ENCODE measurements at places on chromosomes 7 and 10. TPM values are rescaled to one million over a fixed set of nuclear protein-coding genes. Genes with fewer than 3 reads are reported as not detected.

GRCh38 chr10:2023687-2024086 lies 286.4 kb upstream of the ADARB2 start:
- H3K27ac ChIP-seq = no peak overlapping the region
- no peak overlapping the region for H3K4me3 ChIP-seq
- no peaks in the 10 kb centered on the region for H3K4me1 ChIP-seq
- peaks cover 9% of the 10 kb centered on the region for H3K27me3 ChIP-seq
- no peak for DNase-seq

Gene TUBB8
- not detected for total RNA-seq

Gene GIMAP2
- total RNA-seq = 5.0 TPM

GRCh38 chr7:107321611-107322010 lies 148.2 kb upstream of the GPR22 start:
- H3K4me3 ChIP-seq = no peak overlapping the region
- no peak overlapping the region for H3K27ac ChIP-seq
- DNase-seq = no peak
- H3K36me3 ChIP-seq = peaks cover 19% of the 10 kb centered on the region
- H3K4me1 ChIP-seq = peaks cover 11% of the 10 kb centered on the region

DNA sequence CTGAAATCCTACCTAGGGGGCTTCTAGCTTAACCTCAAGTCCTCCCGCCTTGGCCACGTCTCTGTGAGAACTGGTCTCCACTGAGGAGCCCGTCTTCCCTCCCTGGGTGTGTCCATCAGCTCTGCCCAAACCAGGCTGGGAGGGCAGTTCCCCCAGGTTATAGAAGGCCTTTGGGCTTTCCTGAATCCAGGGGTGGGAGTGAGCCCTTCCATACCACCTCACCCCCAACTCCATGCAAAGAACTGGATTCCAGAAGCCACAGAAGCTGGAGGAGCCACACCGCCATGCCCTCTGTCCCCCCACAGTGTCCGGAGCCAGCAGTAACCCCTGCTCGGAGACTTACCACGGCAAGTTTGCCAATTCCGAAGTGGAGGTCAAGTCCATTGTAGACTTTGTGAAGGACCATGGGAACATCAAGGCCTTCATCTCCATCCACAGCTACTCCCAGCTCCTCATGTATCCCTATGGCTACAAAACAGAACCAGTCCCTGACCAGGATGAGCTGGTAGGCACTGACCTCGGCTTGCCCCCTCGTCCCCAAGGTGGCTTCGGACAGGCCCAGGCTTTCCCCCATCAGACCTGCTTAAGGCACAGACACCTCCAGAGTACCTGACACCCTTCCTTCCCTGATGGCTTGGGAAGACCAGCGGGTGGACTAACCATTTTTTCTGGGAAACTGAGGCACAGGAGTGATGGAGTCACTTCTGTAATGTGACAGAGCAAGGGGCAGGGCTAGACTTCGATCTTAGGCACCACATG lies 4.7 kb downstream of the CPA1 start:
- H3K27ac ChIP-seq = no peak overlapping the region
- no peaks in the 10 kb centered on the region for H3K36me3 ChIP-seq
- no peak overlapping the region for H3K4me3 ChIP-seq
- no peak for DNase-seq
- peaks cover 20% of the 10 kb centered on the region for H3K27me3 ChIP-seq
- H3K4me1 ChIP-seq = peaks cover 5% of the 10 kb centered on the region

DNA sequence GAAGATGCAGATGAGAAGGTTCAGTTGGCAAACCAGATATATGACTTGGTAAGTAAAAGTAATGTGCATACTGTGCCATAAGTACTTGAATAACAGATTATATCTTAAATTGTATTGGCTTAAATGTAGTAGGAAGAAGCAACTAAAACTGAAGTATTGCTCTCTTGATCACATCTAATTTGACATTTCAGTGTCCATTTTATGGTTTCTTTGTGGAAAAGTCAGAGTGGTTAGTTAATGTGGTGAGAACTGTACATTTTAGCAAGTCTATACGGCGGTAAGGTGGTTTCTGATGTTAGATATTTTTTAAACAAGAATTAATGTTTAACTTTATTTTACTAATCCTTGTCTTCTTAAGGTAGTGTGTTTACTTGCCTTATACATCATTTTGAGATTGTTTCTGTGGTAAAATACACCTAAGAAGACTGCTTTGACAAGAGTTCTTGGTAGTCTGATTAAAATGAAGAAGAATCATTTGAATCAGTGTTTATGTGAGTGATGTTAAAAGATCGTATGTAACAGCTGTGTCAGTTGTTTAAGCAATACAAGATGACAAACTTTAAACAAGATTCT lies 5.1 kb downstream of the ING3 start:
- no peak for DNase-seq
- peaks cover 62% of the 10 kb centered on the region for H3K36me3 ChIP-seq
- H3K27me3 ChIP-seq = no peaks in the 10 kb centered on the region
- no peak overlapping the region for H3K4me3 ChIP-seq
- no peak overlapping the region for H3K27ac ChIP-seq
- H3K4me1 ChIP-seq = peaks cover 38% of the 10 kb centered on the region

Gene GJD4
- total RNA-seq = not detected

GRCh38 chr7:46707973-46708372 lies 786.9 kb upstream of the IGFBP3 start:
- H3K27ac ChIP-seq = no peak overlapping the region
- no peaks in the 10 kb centered on the region for H3K4me1 ChIP-seq
- no peak for DNase-seq
- no peaks in the 10 kb centered on the region for H3K27me3 ChIP-seq

Gene PWWP2B
- total RNA-seq = 17.2 TPM

- no peak overlapping the region for H3K4me3 ChIP-seq
- peaks cover 56% of the 10 kb centered on the region for H3K36me3 ChIP-seq
- peaks cover 16% of the 10 kb centered on the region for H3K4me1 ChIP-seq
- DNase-seq = no peak
- no peak overlapping the region for H3K27ac ChIP-seq
- no peaks in the 10 kb centered on the region for H3K27me3 ChIP-seq
These were observed 14.7 kb downstream of the COL1A2 start for GRCh38 chr7:94409200-94409948.

- H3K27me3 ChIP-seq = no peaks in the 10 kb centered on the region
- H3K27ac ChIP-seq = no peak overlapping the region
- no peaks in the 10 kb centered on the region for H3K36me3 ChIP-seq
- no peak overlapping the region for H3K4me3 ChIP-seq
- peaks cover 20% of the 10 kb centered on the region for H3K4me1 ChIP-seq
These were observed 461.7 kb upstream of the GALNT17 start for GRCh38 chr7:70670288-70670687.

- no peak overlapping the region for H3K27ac ChIP-seq
- no peak overlapping the region for H3K4me3 ChIP-seq
- no peaks in the 10 kb centered on the region for H3K36me3 ChIP-seq
- no peaks in the 10 kb centered on the region for H3K4me1 ChIP-seq
- H3K27me3 ChIP-seq = no peaks in the 10 kb centered on the region
These were observed 21.4 kb upstream of the TPST1 start for GRCh38 chr7:66183700-66184099.

Gene PON1
- not detected for total RNA-seq

- peak overlapping the region; percentile 2 for H3K4me3 ChIP-seq
- H3K27ac ChIP-seq = peak overlapping the region; percentile 53
- H3K4me1 ChIP-seq = peaks cover 86% of the 10 kb centered on the region
These were observed 179.6 kb downstream of the CELF2 start for GRCh38 chr10:11197266-11197712.

DNA sequence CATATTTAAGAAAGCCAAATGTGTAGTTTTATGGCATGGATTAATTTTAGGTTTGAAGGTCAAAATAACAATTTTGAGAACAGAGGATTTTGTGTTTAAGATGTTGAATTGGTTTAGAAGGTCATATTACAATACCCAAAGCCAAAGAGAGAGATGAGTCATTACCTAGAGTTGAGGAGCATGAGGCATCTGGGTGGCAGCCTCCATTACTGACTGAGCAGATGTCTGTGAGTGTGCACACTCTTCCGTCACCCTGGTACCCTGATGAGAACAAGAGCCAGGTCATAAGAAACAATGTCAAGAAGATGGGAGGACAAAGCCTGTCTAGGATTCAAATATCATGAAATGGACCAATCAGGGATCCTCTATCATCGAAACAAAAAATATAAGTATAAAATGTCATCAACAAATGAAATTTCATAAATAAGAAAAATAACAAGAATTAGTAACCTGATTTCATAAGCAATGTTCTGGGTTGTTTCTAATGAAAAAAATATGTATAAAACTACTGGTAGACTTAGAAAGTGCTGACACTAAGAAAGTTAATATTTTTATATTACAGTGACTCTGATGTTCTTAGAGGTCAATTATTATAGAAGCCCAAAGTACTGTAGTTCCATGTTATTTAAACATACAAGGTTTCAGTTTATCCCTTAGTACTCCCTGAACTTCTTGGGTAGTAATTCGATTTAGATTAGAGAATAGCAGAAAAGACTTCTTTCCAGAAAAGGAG lies 20.0 kb downstream of the CUBN start:
- no peaks in the 10 kb centered on the region for H3K4me1 ChIP-seq
- H3K27me3 ChIP-seq = no peaks in the 10 kb centered on the region
- no peak overlapping the region for H3K27ac ChIP-seq
- DNase-seq = no peak

DNA sequence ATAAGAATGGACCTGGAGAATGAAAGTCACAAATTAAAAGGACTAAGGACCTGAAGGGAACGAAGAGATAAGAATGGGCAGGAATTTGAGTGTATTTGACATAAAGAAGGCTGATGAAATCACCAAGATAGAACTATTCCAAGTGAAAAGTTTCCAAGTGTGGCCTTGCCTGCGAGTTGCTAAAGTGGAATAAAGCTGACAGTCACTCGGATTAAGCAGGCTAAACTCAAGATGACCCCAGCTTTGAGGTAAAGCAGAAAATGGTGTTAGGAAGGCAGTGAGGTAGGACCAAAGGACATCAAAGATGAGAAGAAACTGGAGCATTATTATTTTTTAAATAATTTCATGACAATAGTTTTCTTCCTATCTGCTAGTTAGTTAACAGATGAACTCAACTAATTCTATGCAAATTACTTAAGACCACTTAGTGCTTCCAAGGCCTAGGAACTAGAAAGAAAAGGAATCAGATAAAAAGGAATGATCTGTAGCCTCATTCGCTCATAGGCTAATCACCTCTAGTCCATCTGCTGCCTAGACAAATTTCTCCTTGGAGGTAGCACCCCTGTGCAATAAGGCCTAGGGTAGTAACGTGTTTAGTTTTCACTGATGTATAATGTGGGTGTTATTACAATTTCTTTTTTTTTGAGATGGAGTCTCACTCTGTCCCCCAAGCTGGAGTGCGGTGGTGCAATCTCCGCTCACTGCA lies 34.5 kb downstream of the EZH2 start:
- DNase-seq = no peak
- no peaks in the 10 kb centered on the region for H3K27me3 ChIP-seq
- H3K4me3 ChIP-seq = no peak overlapping the region
- no peaks in the 10 kb centered on the region for H3K36me3 ChIP-seq
- no peaks in the 10 kb centered on the region for H3K4me1 ChIP-seq

Gene C10orf62
- total RNA-seq = 1.5 TPM

Gene OR2A1
- total RNA-seq = not detected

Gene THSD7A
- 1.6 TPM for total RNA-seq

- H3K27me3 ChIP-seq = no peaks in the 10 kb centered on the region
- no peak for DNase-seq
- peaks cover 11% of the 10 kb centered on the region for H3K4me1 ChIP-seq
- no peak overlapping the region for H3K4me3 ChIP-seq
- no peaks in the 10 kb centered on the region for H3K36me3 ChIP-seq
These were observed 168.9 kb downstream of the PKD1L1 start for GRCh38 chr7:47779341-47779771.

DNA sequence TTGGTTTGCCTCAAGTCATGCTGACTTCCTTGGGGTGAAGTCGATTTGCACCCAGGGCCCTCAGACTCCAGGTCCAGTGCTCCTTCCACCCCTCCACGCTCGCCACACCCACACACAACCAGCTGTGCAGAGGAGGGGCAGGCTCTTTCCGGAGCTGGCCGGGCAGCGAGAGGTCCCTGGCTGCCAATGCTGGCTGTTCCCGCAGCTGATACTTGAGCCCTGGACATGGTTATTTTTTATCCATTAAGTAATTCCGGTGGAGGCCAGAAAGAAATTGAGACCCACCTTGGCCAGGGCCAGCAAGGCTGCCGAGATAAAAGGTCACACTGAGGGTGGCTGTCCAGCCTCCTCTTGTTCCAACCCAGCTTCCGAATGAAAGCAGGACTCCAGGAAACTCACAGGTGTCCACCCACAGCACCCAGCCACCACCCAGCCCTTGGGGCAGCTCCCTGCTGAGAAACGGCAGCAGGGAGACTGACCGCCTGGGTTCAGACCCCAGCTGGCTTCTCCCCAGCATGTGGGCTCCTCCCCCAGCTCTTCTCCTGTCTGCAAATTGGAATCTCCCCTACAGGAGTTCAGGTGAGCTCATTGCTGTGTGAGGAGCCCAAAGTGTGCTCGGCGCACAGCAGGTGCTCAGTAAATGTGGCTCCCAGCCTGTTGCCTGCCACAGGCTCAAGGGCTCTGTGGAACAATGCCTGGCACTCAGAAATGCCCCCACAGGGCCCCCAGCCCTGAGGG lies 77.8 kb downstream of the PDGFA start:
- no peaks in the 10 kb centered on the region for H3K4me1 ChIP-seq
- DNase-seq = no peak
- no peak overlapping the region for H3K27ac ChIP-seq
- H3K4me3 ChIP-seq = no peak overlapping the region
- H3K36me3 ChIP-seq = no peaks in the 10 kb centered on the region

DNA sequence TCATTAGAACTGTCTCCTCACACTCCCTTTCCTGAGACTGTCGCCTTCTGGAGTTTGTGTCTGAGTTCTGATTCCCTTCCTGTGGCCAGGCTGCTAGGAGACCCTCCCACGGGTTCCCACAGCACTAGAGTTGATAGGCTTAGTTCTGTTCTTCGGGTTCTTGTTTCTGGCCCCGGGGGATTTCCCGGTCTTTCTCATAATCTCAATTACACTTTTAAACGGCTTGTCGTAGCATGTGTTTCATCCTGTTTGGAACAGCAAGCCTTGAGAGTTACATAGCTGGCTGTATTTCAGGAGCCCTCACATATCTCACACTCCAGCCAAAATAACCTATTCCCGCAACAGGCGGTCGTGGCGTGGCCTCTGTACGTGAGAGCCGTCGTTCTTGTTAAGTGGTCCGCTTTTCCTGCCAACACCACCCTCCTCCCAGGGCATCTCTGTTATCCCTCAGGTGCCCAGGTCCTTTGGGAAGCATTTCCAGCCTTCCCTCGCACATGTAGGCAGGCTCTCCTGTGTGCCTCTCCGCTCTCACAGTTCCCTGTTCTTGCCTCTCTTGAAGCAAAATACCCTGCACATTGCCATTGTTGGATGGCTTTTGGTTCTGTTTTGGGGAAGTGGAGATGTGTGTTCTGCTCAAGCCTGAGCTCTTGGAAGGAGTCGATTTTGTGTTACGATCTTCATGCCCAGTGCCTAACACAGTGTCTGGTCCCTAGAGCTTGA lies 46.0 kb downstream of the CDC123 start:
- peaks cover 31% of the 10 kb centered on the region for H3K4me1 ChIP-seq
- H3K27me3 ChIP-seq = no peaks in the 10 kb centered on the region
- peaks cover 54% of the 10 kb centered on the region for H3K36me3 ChIP-seq
- DNase-seq = peak; percentile 50
- H3K27ac ChIP-seq = peak overlapping the region; percentile 85
